ENCODE measurements at places on chromosomes 12 and 14. TPM values are rescaled to one million over a fixed set of nuclear protein-coding genes. Genes with fewer than 3 reads are reported as not detected.

SRRM4 gene
- not detected for total RNA-seq

FAM186B gene
- 0.53 TPM for total RNA-seq

SIRT4 gene
- 0.79 TPM for total RNA-seq

ZNF740 gene
- total RNA-seq, result 11.1 TPM

PDE3A gene
- 102 TPM for total RNA-seq

GALNT9 gene
- total RNA-seq, result 0.26 TPM

PPP1R36 gene
- total RNA-seq, result 0.87 TPM

TIMELESS gene
- total RNA-seq, result 10.3 TPM

SMAGP gene
- 14.0 TPM for total RNA-seq

C1QL4 gene
- total RNA-seq, result 0.06 TPM

Data from aortic smooth muscle cell (primary cell).